ENCODE measurements at places on chromosomes 2 and 18.

- no peak for DNase-seq
These were observed 93.5 kb downstream of the GALNT3 start for GRCh38 chr2:165700531-165700930.

GRCh38 chr2:165957030-165957675 lies 3.6 kb upstream of the TTC21B start:
- no peak for DNase-seq

DNA sequence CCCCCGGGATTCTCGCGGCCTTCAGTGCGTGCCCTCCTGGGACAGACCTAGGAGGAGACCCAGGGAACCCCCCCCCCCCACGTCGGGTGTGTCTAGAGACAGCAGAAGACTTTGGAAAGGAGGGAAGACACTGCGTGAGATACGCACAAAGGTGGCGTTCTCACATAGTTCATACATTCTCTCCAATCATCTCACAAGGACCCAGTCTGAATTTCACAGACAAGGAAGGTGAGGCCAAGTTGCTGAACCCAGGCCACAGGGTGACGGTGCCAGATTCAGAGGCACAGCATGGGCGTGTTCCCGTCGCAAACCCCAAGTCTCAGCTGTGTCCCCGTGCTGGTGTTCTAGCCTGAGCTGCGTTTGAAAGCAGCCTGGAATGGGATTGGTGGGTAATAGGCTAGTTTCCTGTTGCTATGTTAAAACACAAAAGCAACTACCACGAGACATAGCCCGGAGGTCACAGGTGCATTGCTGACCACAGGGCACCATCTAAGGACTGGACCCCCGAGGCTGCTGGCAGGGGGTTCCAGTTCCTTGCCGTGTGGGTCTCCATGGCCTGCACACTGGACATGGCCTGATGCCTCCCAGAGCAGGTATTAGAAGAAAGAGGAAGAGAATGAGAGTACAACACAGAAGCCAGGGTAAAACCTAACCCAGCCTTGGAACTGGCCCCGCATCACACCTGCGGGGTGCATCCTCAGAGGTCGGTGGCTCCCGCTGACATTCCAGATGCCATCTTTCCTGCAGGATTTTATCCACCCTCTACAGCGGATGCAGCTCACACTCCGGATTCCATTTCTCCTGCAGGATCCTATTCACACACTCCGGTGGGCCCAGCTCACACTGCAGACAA lies 1.1 kb upstream of the PXDN start:
- no peak for DNase-seq

DNA sequence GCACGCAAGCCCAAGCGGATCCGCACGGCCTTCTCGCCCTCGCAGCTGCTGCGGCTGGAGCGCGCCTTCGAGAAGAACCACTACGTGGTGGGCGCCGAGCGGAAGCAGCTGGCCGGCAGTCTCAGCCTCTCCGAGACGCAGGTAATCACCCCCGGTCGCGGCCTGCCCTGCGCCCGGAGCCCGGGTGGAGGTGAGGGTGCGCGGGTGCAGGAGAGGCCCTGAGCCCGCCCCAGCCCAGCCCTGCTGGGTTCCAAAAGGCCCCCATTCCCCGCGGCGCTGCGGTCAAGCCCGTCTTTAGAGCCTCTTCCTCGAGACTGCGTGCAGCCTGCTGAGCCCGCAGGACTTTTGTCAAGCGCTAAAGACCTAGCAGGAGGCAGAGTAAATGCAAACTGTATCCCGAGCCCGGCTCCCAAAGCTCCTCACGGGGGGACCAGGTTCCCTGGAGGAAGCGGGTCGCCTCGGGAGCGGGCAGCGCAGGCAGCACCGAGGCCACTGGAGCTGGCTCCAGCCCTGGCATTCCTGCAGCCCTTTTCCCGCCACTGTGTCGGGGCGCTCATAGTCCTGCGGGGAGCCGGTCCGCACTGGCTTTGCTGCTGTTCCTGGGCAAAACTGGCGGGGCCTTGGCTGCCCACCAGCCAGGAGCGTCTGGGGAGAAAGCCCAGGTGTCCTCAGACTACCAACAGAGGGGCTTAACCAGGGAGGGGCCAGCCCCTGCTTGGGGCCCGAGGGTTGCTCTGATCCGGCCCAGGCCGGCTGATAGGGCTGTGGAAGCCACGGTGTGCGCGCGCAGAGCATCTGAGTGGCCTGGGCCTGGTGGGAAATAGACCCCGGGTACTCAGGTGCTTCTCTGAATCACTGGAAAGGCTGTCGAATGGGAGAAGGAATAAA lies 7.3 kb downstream of the EMX1 start:
- no peak for DNase-seq

- no peak for DNase-seq
These were observed 42.8 kb upstream of the TPO start for GRCh38 chr2:1370461-1370860.
